Erythroblast (primary cell): ENCODE measurements at places on chromosomes 7 and 10.
A peak's percentile ranks its signal among the peaks of the same experiment; 100 is the strongest.

DNA sequence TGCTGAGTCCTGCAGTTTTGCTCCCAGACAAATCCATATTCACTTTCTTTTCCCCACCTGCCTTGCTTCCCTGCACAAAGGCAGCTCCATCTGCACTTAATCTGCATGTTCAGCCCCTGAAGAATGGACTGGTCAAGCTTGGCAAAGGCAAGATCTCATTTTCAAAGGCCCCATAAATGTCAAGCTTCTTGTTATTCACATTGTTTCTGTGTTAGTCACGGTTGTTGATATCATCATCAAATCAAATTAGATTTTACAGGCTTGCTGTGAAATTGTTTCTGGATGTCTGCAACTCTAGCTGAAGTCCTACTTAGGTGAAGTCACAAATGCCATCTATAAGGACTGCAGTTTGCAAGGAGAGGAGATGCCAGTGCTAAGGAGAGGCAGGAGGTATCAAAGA is 91.0 kb downstream of the GPAM start:
- DNase-seq: no peak

- no peak for DNase-seq
These were observed 34.1 kb upstream of the SFRP5 start for GRCh38 chr10:97805949-97806348.

- DNase-seq: no peak
These were observed 1.8 kb downstream of the TUBAL3 start for GRCh38 chr10:5402798-5403197.

DNA sequence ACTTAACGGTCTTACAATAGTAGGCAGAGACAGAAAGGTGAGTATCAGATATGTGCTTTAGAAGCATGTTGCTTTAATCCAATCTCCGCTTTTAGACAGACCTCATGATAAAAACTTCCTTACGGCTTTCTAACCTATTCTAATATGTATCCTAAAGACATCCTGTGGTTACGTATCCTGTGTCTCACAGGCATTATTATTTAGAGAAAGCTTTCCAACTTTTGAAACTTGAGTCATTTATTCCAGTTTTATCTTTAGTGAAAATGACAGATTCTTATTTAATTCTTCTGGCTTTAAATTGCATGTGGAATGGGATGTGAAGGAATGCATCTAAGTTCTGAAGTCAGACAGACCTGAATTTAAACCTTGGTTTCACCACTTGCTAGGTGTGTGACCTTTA is 118.9 kb downstream of the OTUD1 start:
- no peak for DNase-seq

GRCh38 chr7:151038951-151039849 is 9.1 kb upstream of the ASIC3 start:
- DNase-seq: peak; percentile 97

- DNase-seq: peak; percentile 55
These were observed 107.0 kb upstream of the INSIG1 start for GRCh38 chr7:155190688-155191087.

GRCh38 chr10:57921140-57921539 is 346.6 kb downstream of the IPMK start:
- DNase-seq: no peak
